ENCODE measurements at places on chromosomes 5 and 9. TPM values are rescaled to one million over a fixed set of nuclear protein-coding genes. Genes with fewer than 3 reads are reported as not detected.

Gene CTSV
- total RNA-seq, result 0.24 TPM

Gene MEF2C
- total RNA-seq, result 0.47 TPM

GRCh38 chr5:148623741-148624140, 30.6 kb downstream of the HTR4 start:
- H3K27me3 ChIP-seq, result peaks cover 24% of the 10 kb centered on the region
- no peaks in the 10 kb centered on the region for H3K36me3 ChIP-seq
- H3K27ac ChIP-seq, result no peak overlapping the region
- H3K4me3 ChIP-seq, result no peak overlapping the region
- no peak for DNase-seq

- H3K4me3 ChIP-seq, result no peak overlapping the region
- no peak for DNase-seq
These were observed 39.4 kb upstream of the TRAF1 start for GRCh38 chr9:120966013-120966369.

GRCh38 chr9:77856615-77857014, 175.0 kb downstream of the GNAQ start:
- H3K4me3 ChIP-seq, result no peak overlapping the region
- H3K27ac ChIP-seq, result no peak overlapping the region
- H3K36me3 ChIP-seq, result peaks cover 9% of the 10 kb centered on the region
- H3K27me3 ChIP-seq, result no peaks in the 10 kb centered on the region

DNA sequence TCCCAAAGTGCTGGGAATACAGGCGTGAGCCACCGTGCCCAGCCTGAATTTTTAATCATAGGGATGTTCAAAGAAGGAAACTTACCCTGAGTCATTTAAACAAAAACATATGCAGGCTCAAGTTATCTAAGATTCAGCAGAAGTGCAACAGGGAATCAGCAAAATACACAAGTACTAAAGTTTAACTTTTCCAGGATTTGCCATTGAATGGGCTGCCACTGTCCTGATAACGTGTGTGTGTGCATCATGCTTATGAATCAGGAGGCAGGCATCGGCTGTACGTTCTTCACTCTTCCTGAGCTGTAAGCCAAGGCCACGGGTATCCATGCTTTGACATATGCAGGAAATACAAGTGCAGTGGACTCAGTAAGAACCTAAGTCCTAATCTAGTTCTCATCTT, 48.8 kb upstream of the FST start:
- H3K4me1 ChIP-seq, result no peaks in the 10 kb centered on the region
- no peaks in the 10 kb centered on the region for H3K36me3 ChIP-seq
- no peak overlapping the region for H3K27ac ChIP-seq
- H3K27me3 ChIP-seq, result peaks cover 17% of the 10 kb centered on the region
- no peak for DNase-seq
- H3K4me3 ChIP-seq, result no peak overlapping the region

DNA sequence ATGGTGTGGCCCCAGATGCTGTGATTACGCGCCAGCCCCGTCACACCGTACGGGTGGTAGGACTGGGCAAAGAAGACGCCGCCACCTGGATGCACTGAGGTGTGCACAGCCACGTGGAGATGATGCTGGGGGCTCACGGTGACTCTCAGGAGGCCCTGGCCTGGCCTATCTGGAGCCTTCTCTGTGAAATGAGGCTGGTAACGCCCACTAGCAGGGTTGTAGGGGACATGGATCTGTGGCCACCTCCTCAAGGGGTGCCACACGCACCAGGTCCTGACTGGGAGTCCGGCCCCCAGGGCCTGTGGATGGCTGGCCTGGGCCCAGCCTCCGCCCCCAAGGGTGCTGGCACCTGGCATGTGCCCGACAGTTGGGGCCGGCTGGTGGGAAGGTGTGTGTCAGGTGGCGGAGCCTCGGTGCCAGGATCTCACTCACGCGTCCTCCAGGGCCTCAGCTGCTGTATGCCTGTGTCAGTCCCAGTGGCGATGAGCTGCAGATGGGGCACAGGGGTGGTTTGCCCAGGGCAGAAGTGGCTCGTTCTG, 32.4 kb downstream of the NEK6 start:
- no peak for DNase-seq
- no peak overlapping the region for H3K4me3 ChIP-seq
- no peak overlapping the region for H3K27ac ChIP-seq
- H3K27me3 ChIP-seq, result peaks cover 13% of the 10 kb centered on the region

GRCh38 chr5:116404792-116405191, 169.8 kb downstream of the SEMA6A start:
- no peak overlapping the region for H3K4me3 ChIP-seq
- no peaks in the 10 kb centered on the region for H3K36me3 ChIP-seq
- no peaks in the 10 kb centered on the region for H3K4me1 ChIP-seq
- H3K27me3 ChIP-seq, result no peaks in the 10 kb centered on the region
- DNase-seq, result no peak
- no peak overlapping the region for H3K27ac ChIP-seq

Measured in activated T-helper 1 cell treated with anti-CD3 and anti-CD28 coated beads, Interleukin-12 subunit alpha, Interleukin-12 subunit beta, Interleukin-2, Interleukin-4 antibody, amounts not matched to agents 30 ng/mL and 10 ng/mL and 1 ng/mL, durations not matched to agents 14 hours and 24 hours and 36 hours (primary cell).